ENCODE measurements at places on chromosomes 4 and X. TPM values are rescaled to one million over a fixed set of nuclear protein-coding genes. Genes with fewer than 3 reads are reported as not detected.

WNK3 gene
- total RNA-seq: 0.62 TPM

SERTM2 gene
- total RNA-seq: 0.09 TPM

NPNT gene
- total RNA-seq: 217 TPM

CCDC120 gene
- 9.5 TPM for total RNA-seq

- no peaks in the 10 kb centered on the region for H3K36me3 ChIP-seq
- no peak overlapping the region for H3K27ac ChIP-seq
- peaks cover 65% of the 10 kb centered on the region for H3K27me3 ChIP-seq
These were observed 2.8 kb upstream of the CPLX1 start for GRCh38 chr4:828641-829271.

DNA sequence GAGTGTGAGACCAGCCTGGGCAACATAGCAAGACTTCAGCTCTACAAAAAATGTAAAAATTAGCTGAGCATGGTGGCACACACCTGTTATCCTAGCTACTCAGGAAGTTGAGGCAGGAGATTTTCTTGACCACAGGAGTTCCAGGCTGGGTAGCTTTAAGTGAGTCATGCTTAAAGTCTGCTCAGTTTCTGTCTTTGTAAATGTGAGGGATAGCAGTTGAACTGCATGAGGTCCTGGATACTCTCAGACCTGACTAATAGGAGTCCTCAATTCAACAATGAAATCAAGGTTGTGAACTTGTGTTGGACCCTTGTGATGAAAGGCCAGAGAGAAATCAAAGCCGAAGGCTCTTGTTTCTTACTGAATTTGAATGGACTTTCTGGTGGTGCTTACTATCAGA lies 45.2 kb downstream of the STARD8 start:
- H3K4me1 ChIP-seq: no peaks in the 10 kb centered on the region
- no peak overlapping the region for H3K4me3 ChIP-seq
- H3K27me3 ChIP-seq: no peaks in the 10 kb centered on the region
- no peak for DNase-seq
- H3K27ac ChIP-seq: peak overlapping the region; percentile 41
- no peaks in the 10 kb centered on the region for H3K36me3 ChIP-seq

DNA sequence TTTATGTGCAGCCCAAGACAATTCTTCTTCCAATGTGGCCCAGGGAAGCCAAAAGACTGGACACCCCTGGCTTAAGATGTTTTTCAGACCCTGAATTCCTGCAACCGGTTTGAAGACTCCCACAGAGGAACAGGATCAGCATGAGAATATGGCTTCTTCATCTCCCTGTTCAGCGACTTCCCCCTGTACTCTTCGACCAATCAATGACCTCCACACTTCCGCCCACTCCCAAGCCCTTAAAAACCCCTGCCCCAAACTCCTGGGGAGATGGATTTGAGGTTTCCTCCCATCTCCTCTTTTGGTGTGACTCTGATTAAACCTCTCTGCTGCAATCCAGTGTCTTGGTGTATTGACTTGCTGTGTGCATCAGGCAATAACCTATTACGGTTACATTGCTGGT lies 344.4 kb downstream of the NR3C2 start:
- H3K4me1 ChIP-seq: no peaks in the 10 kb centered on the region
- no peak for DNase-seq
- no peaks in the 10 kb centered on the region for H3K27me3 ChIP-seq
- H3K27ac ChIP-seq: no peak overlapping the region
- no peaks in the 10 kb centered on the region for H3K36me3 ChIP-seq

DNA sequence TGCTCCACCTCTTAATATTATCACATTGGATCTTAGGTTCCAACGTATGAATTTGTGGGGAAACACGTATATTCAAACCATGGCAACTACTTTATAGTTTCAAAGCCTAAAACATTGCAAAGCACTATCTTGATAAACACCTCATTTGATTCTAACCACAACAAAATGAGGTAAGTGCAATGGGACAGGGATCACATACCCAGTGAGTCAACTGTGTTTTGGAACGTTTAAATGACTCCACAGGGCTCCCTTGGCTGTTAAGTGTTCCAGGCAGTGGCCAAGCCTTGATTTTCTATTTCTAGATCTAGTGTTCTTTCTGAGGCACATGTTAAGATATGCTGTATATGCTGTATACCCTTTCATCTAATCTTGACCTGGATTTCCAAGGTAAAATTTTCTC lies 54.5 kb upstream of the C1QTNF7 start:
- no peak overlapping the region for H3K4me3 ChIP-seq
- H3K27ac ChIP-seq: no peak overlapping the region
- no peak for DNase-seq
- H3K27me3 ChIP-seq: no peaks in the 10 kb centered on the region
- H3K4me1 ChIP-seq: peaks cover 19% of the 10 kb centered on the region

GRCh38 chr4:145035494-145036136 lies 62.4 kb downstream of the ANAPC10 start:
- H3K27me3 ChIP-seq: no peaks in the 10 kb centered on the region
- H3K4me1 ChIP-seq: no peaks in the 10 kb centered on the region
- DNase-seq: no peak

GRCh38 chr4:141340458-141340857 lies 119.8 kb downstream of the ZNF330 start:
- DNase-seq: no peak
- no peaks in the 10 kb centered on the region for H3K36me3 ChIP-seq
- H3K4me1 ChIP-seq: no peaks in the 10 kb centered on the region
- no peak overlapping the region for H3K4me3 ChIP-seq

- H3K4me1 ChIP-seq: peaks cover 31% of the 10 kb centered on the region
- no peak overlapping the region for H3K4me3 ChIP-seq
- no peaks in the 10 kb centered on the region for H3K36me3 ChIP-seq
- H3K27me3 ChIP-seq: no peaks in the 10 kb centered on the region
These were observed 1.6 kb upstream of the SH3RF1 start for GRCh38 chr4:169272265-169272886.

DNA sequence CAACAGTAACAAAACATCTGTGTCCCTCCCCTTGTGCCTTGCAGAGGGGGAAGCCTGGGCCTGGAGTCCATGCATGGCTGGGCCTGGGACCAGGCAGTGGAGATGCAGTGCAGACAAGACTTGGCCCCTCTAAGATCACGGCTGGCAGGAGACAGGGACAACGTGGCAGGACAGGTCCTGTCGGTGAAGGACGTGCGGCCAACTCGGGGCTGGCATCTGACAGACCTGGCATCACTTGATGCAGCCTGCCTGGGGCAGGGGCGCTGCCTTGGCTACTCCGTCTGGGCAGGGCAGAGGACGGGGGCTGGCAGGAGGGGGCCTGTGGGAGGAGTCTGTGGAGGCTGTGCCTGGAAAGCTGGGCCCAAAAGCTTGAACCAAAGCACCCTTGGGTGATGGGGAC lies 112.1 kb downstream of the CPZ start:
- DNase-seq: no peak
- peaks cover 58% of the 10 kb centered on the region for H3K27me3 ChIP-seq
- H3K4me3 ChIP-seq: no peak overlapping the region
- no peak overlapping the region for H3K27ac ChIP-seq
- H3K36me3 ChIP-seq: no peaks in the 10 kb centered on the region

- H3K36me3 ChIP-seq: no peaks in the 10 kb centered on the region
- H3K27me3 ChIP-seq: no peaks in the 10 kb centered on the region
- no peaks in the 10 kb centered on the region for H3K4me1 ChIP-seq
- DNase-seq: no peak
These were observed 40.8 kb upstream of the GRPR start for GRCh38 chrX:16082470-16083085.

DNA sequence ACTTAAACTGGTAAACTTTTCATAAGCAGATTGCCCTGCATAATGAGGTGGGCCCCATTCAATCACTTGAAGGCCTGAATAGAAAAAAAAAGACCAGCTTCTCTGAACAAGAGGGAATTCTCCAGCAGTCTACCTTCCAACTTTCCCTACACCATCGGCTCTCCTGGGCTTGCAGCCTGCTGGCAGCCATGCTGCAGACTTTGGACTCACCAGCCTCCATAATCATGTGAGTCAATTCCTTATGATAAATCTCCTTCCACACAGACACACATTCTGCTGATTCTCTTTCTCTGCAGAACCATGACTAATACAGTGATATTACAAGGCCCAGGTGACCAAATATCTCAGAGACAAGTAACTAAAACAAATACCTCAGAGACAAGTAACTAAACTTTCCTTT lies 113.8 kb upstream of the WDR17 start:
- no peak for DNase-seq
- H3K27ac ChIP-seq: no peak overlapping the region
- H3K4me3 ChIP-seq: no peak overlapping the region
- H3K36me3 ChIP-seq: no peaks in the 10 kb centered on the region
- H3K4me1 ChIP-seq: no peaks in the 10 kb centered on the region

GRCh38 chrX:41289095-41289494 lies 44.9 kb upstream of the DDX3X start:
- DNase-seq: no peak
- no peak overlapping the region for H3K27ac ChIP-seq
- H3K4me1 ChIP-seq: no peaks in the 10 kb centered on the region
- no peaks in the 10 kb centered on the region for H3K27me3 ChIP-seq
- H3K36me3 ChIP-seq: no peaks in the 10 kb centered on the region

GRCh38 chr4:72629540-72629939 lies 60.5 kb upstream of the ADAMTS3 start:
- no peaks in the 10 kb centered on the region for H3K27me3 ChIP-seq
- H3K27ac ChIP-seq: no peak overlapping the region
- no peaks in the 10 kb centered on the region for H3K4me1 ChIP-seq
- H3K36me3 ChIP-seq: no peaks in the 10 kb centered on the region
- no peak for DNase-seq

GRCh38 chr4:19194672-19195071 lies 1057.0 kb upstream of the SLIT2 start:
- no peaks in the 10 kb centered on the region for H3K27me3 ChIP-seq
- no peak for DNase-seq
- H3K4me3 ChIP-seq: no peak overlapping the region
- H3K27ac ChIP-seq: no peak overlapping the region

DNA sequence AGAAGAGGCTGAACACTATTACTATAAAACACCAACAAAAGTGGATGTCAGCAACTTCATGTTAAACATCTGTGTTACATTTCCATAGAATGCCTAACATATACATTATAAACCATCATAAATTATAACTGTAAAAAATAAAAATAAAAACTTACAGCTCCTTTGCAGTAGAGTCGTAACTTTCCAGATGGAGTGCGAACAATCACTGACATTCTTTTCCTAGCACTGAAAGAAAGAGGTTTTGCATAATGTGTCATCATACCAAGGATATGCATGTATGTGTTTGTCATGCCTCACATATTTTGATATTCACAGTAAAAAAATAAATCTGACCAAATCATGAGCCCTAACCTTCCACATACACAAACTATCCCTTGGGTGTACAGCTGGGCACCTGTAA lies 113.1 kb downstream of the ATP8A1 start:
- H3K27ac ChIP-seq: no peak overlapping the region
- DNase-seq: no peak
- no peaks in the 10 kb centered on the region for H3K27me3 ChIP-seq

DNA sequence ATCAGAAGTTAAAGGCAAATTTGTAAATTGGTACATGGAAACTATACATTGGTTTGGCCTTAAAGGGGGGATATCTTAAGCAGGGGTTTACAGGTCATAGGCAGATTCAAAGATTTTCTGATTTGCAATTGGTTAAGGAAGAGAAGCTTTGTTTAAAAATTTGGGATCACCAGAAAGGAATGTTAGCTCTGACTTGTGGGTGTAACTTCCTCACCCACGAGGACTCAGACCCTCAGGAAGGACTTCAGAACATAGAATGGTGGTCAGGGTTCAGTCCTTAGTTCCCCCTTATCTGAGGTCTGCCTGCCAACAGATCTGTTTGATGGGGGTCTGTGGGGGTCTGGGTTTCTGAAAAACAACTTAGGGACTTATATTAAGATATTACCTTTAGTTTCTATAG lies 427.4 kb upstream of the DIPK2B start:
- no peak for DNase-seq
- H3K36me3 ChIP-seq: no peaks in the 10 kb centered on the region
- H3K27me3 ChIP-seq: no peaks in the 10 kb centered on the region
- no peak overlapping the region for H3K27ac ChIP-seq

GRCh38 chr4:108943976-108944591 lies 181.2 kb upstream of the ETNPPL start:
- H3K27me3 ChIP-seq: no peaks in the 10 kb centered on the region
- no peaks in the 10 kb centered on the region for H3K4me1 ChIP-seq
- DNase-seq: no peak
- H3K4me3 ChIP-seq: no peak overlapping the region

- H3K27me3 ChIP-seq: no peaks in the 10 kb centered on the region
- H3K4me3 ChIP-seq: peak overlapping the region; percentile 63
- H3K27ac ChIP-seq: no peak overlapping the region
- H3K4me1 ChIP-seq: peaks cover 9% of the 10 kb centered on the region
- no peaks in the 10 kb centered on the region for H3K36me3 ChIP-seq
These were observed 3.3 kb downstream of the PLS3 start for GRCh38 chrX:115564243-115564642.

DNA sequence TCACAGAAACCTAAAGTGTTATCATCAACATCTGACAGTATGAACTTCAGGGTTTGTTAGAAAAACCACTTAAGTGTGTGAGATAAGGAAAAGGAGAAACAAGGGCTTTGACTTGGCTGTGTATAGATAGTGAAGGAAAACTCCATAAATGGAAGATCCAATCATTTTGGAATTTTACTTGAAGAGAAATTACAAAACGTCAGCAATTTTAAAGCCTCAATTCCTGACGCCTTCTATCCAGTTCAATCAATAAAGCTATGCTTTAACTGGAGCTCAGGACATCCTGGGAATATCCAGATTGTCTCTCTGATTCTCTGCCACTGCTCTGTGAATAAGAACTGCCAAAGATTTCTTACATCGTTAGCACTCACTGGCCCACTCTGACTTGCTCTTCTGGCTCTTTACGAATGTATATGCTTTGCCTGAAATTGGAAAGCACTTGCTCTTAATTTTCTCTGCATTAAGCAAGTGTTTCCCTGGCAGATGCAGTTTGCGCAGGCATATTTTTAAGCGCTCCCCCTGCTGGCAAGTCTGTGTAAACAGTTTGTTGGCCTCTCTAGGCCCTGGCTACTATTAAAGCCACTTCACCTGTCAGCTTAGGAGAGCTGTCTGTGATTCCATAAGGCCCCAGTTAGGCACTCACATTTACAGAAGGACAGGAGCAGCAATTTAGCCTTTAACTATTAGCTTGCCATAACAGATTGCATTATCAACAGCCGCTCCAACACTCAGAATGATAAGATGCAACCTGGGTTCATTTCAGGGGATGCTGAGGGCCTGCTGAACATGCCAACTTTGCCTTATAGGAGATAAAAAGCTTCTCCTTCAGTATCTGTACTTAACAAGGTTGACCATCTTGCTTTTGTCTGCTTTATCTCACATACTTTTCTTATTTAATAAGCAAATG lies 251.4 kb upstream of the DDX53 start:
- no peak overlapping the region for H3K4me3 ChIP-seq
- no peak overlapping the region for H3K27ac ChIP-seq
- no peak for DNase-seq
- H3K27me3 ChIP-seq: no peaks in the 10 kb centered on the region
- no peaks in the 10 kb centered on the region for H3K4me1 ChIP-seq

Measured in lower lobe of right lung (tissue), 2 donors.